ENCODE measurements at places on chromosomes 4 and X.

GRCh38 chr4:70902577-70903290, 565 bp downstream of the MOB1B start:
- DNase-seq: no peak

GRCh38 chrX:143455046-143455445, 62.2 kb downstream of the SPANXN3 start:
- no peak for DNase-seq

- DNase-seq: no peak
Measured at GRCh38 chr4:11593576-11594116, 165.0 kb upstream of the HS3ST1 start.

DNA sequence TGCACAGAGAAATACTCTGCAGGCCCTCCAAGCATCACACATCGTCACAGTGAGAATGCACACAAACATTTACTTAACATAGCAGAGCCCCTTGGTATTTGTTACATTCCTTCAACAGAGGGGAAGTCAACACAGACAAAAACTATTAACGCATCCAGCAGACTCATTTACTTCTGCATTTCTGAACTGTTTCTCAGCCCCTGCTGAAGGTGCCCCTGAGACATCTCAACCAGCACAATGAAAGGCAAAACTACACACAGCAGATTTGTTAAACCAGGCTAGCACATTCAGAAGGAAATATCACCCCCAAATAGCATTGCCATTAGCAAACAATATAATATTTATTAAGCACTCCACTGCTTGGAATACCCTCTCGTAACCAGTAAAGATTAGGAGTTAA, 367.0 kb downstream of the RAB28 start:
- DNase-seq: no peak

- DNase-seq: no peak
Measured at GRCh38 chr4:117768610-117769009, 265.7 kb upstream of the NDST3 start.

DNA sequence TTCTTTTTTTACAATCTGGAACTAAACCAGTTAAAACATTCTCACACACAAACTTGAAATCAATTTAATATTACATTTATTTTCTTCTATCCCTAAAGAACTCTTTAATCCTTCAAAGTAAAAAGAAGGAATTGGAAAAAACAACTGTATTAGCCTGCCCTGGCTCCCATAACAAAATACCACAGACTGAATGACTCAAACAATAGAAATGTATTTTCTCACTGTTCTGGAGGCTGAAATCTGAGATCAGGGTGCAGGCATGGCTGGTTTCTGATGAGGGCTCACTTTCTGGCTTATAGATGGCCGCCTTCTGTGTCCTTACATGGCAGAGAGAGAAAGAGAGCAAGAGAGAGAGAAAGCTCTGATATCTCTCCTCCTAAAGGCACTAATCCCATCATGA, 149.4 kb downstream of the PDGFRA start:
- no peak for DNase-seq

DNA sequence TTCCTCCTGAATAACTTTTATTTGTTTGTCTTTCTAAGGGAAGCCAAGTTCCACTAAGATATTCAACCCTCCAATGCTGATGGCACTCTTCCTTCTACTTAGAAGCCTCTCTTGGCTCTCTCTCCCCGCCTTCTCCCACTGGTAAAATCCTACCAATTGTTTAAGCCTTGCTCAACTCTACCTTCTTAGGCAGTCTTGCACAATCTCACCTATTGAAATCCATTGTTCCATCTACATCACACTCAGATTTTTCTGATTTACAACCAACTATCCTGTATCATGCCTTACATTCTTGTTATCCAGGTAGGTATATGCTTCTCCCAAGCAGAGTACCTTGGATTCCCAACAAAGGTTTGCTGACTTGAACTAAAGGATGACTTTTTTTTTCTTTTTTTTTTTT, 69.1 kb downstream of the NR3C2 start:
- no peak for DNase-seq

GRCh38 chr4:156858071-156858470, 113.5 kb downstream of the PDGFC start:
- DNase-seq: no peak

GRCh38 chrX:143633461-143634308, 2.2 kb downstream of the SLITRK4 start:
- no peak for DNase-seq

- no peak for DNase-seq
Measured at GRCh38 chr4:77437079-77437478, 168.5 kb upstream of the CXCL13 start.

DNA sequence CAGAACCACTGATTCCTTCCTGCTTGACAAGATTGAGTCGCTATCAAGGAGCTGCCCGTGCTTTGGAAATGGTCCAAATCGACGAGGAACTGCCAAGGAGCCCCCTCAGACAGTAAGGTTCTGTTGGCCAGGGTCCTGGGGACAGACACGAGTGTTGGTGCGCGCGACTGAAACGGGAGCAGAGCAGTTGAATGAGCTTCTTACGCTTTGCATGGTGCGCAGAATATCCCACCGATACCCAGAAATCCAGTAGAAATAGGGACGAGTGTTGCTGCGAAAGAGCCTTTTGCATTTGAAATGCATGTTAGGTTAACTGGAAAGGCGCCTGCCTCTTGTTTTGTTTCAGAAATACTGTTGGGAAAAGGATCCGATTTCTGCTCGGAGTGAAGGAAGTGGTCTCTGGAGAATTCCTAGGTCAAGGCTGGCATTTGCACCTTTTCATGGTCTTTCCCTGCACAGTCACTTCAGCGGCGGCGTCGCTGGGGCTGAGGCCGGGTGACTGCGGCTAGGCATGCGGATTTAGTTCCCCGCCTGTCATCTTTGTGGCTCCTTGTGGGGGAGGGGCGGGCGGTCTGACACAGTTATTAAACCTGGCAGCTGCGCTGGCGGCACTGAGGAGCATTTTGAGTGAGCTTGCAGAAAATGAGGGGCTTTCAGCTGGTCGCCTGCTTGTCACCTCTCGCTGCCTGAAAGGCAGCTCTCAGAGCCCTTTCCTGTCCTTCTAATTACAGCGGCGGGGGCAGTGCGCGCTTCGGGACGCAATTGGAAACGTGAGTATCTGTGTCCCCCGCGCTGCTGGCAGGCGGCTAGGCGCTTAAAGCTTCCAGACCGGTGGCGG, 51.5 kb upstream of the TRIM2 start:
- DNase-seq: peak; percentile 82

DNA sequence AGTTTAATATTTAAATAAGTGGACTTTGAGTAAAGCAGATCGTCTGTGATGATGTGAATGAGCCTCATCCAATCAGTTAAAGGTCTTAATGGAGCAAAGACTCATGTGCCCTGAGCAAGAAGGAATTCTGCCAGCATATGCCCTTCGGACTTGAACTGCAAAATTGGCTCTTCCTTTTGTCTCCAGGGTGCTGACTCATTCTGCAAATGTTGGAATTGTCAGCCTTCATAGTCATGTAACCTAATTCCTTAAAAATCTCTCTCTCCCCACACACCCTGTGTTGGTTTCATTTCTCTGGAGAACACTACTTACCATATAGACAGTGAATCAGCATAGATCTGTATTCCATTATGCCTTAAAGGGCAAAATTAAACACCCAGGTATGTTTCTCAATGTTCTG, 609.8 kb upstream of the GALNTL6 start:
- no peak for DNase-seq

GRCh38 chr4:81084634-81085033, 54.1 kb downstream of the BMP3 start:
- DNase-seq: no peak

DNA sequence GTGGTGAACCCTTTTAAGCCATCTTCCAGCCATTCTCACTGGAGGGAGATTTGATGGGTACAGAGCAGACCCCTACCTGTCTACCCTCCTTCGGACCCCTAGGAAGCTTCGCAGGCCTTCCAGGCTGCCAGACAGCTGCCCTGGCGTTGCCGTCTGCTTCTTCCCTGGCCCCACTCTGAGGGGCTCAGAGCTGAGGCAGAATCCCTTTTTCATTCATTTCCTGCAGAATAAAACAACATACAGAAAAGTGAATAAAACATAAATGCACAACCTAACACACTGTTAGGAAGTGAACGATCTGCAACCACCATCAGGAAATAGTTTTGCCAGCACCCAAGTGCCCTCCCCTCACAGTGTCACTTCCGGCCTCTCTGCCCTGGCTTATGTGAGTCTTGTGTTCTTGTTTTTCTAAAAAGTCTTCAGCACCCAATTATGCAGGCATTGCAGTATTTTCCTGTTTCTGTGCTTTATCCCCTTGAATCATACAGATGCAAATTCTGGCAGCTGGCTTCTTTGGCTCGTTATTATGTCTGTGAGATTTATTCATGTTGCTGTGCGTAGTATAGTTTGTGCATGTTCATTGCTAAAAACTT, 5.6 kb upstream of the ADD1 start:
- DNase-seq: peak; percentile 70

DNA sequence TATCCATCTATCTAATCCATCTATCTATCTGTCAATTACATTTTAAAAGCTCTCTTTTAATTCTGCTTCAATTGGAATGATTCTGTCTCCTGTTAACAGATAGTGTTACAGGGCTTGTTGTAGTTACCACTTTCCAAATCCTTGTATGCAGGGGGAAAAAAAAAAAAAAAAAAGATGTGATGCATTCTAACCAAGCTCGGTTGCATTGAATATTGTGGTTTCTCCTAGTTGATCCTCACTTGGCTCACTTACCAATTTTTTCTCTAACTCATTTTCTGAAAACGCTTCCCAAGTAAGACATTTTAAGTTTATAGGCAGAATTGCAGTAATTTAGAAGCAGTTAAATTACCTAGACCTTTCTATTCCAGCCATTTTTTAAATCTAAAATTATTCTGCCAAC, 327.9 kb upstream of the PITX2 start:
- DNase-seq: no peak

GRCh38 chrX:148940411-148940996, 440.1 kb downstream of the AFF2 start:
- no peak for DNase-seq

GRCh38 chrX:153245288-153245731, 66.2 kb downstream of the MAGEA1 start:
- DNase-seq: no peak
